ENCODE measurements at places on chromosomes 3 and 15.

GRCh38 chr3:25178672-25179071 is 249.4 kb upstream of the RARB start:
- DNase-seq, result no peak

DNA sequence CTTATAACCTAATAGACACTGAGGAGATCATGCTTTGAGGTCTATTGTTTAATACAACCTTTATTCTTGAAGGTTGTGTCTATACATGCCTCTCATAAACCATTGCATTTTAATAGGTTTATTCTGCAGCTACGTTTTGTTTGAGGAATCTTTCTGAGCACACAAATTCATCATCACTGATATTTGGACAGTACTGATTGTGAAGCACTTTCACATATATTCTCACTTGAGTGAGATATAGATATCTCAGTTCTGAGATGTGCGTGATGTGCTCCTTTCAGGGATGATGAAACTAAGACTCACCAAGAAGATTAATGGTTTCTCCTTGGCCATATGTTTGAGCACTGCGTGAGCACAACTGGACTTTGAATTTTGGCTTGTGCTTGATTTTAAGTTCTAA is 374.4 kb downstream of the LPP start:
- no peak for DNase-seq

- no peak for DNase-seq
Observed at GRCh38 chr3:51698209-51698608, 8.7 kb upstream of the GRM2 start.

GRCh38 chr3:194447161-194447560 is 39.6 kb downstream of the ATP13A3 start:
- DNase-seq, result no peak

- DNase-seq, result no peak
Observed at GRCh38 chr3:192494174-192494573, 233.2 kb downstream of the FGF12 start.

GRCh38 chr3:35651851-35652250 is 12.5 kb downstream of the ARPP21 start:
- no peak for DNase-seq

DNA sequence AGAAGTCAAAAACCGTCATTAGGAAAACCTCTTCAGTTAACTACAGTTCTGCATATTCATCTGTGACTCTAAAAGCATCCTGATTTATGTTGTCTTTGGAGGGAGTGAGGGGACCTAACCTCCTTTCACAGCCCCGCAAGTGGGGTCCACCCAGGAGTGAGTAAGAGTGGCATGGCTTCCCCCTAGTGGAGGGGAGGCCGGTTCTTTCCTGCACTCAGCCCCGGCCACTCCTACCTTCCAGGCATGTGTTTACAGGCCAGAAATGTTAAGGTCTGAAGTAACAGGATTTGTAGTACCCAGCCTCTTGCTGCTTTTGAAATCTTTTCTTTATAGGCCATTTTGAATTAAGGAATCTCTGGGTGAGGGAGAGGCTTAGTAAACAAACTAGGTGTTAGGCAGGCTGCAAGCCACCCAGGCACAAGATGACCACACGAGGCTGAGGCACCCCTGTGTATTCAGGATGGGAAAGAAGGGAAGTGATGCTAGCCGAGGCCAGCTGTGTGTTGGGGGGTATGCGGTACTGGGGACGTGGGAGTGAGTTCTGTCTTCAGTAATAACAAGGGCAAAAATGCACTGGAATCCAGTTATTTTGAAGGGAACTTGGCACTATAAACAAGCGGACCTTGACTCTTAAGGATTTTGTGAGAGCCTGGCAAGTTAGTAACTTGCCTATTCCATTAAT is 50.5 kb downstream of the CTDSPL start:
- DNase-seq, result no peak

GRCh38 chr3:34235096-34235495 is 436.7 kb downstream of the PDCD6IP start:
- no peak for DNase-seq

GRCh38 chr3:133943639-133944141 is 48.0 kb upstream of the RAB6B start:
- peak; percentile 4 for DNase-seq

- DNase-seq, result no peak
Observed at GRCh38 chr15:85609492-85609891, 185.2 kb downstream of the KLHL25 start.

- no peak for DNase-seq
Observed at GRCh38 chr3:72310419-72311380, 525.8 kb upstream of the PROK2 start.

DNA sequence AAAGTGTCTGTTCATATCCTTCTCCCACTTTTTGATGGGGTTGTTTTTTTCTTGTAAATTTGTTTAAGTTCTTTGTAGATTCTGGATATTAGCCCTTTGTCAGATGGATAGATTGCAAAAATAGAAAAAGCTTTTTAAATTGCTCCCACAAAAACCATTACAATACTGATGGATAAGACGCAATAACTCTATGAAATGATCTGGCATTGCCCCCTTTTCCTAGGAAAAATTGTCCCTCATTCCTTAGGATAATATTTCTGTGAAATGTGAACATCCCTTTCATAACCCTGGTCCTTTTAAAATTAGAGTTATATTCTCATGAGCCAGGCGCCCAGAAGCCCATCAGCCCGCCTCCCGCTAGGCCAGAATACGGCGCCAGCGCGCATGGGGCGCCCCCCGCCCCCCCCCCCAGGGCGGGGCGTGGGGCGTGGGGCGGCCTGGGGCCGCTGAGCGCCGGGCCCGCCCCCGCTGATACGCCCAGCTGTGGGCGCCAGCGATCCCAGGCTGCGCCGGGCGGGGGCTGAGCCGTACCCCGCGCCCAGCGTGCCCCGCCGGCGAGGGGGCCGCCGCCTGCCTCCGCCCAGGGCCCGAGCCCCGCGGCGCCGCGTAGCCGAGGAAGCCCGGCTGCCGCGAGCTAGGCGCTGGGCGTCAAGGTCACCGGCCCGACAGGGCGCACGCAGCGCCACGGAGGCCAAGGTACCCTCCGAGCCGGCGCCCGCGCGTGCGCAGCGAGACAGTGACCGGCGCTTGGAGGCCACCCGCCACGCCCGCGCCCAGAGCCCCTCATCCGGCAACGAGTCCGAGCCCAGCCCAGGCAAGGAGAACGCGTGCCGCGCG is 11.1 kb upstream of the ROPN1B start:
- no peak for DNase-seq

Measured in H9 (cell line).